ENCODE measurements at places on chromosomes 4 and X.

- no peak for DNase-seq
These were observed 19.1 kb downstream of the FGFRL1 start for GRCh38 chr4:1030559-1030958.

DNA sequence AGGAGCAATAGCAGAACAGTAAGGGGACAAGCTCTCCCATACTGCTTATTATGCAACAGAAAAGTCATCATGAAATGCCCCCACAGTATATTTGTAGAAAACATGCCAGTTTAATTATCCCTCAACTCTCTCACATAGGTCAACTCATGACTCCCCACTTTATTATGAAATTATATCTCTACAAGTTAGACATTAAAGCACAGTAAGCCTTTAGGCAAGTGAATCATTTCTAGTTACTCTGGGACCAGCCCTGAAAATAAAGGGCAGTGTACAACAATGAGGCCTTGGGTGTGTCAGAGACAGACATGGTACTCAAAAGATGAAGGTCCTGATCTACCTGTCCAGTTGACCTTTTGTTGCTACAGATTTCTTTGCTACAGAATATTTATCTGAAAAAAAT lies 191.9 kb downstream of the FBXW7 start:
- no peak for DNase-seq

DNA sequence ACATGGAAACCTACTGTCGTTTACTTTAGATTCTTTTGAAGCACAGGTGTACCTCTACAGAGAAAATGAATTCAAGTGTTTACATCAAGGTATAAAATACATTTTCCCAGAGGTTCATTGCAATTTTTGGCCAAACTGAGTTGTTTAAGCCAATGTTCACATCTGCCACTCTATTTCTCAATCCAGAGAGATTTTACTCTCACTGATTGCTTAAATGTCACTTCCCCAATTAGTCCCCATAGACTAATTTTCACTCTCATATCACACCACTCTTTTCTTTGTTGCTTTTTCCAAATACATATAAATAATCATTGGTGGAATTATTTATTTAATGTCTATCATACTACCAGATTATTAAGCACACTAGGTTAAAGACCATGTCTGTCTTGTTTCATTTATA lies 271.8 kb downstream of the PPP3CA start:
- no peak for DNase-seq

- DNase-seq: no peak
These were observed 8.7 kb upstream of the FGFRL1 start for GRCh38 chr4:1002631-1003251.

DNA sequence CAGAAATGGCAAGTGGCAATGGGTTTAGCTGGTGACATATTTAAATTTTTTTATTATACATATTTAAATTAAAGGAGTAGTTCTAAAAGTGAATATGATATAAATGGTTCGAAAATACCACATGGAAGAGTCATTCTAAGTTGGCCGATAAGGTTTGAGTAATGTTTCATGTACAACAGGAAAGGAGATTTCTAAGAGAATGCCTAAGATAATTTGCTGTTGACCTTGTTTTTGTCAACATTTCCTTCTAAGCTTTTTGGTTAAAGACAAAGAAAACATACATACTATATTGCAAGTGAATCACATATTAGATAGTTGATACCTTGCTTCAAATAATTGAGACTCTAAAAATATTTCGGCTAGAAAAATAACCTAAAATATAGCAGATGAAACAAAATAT lies 526.6 kb upstream of the SLIT2 start:
- DNase-seq: no peak

DNA sequence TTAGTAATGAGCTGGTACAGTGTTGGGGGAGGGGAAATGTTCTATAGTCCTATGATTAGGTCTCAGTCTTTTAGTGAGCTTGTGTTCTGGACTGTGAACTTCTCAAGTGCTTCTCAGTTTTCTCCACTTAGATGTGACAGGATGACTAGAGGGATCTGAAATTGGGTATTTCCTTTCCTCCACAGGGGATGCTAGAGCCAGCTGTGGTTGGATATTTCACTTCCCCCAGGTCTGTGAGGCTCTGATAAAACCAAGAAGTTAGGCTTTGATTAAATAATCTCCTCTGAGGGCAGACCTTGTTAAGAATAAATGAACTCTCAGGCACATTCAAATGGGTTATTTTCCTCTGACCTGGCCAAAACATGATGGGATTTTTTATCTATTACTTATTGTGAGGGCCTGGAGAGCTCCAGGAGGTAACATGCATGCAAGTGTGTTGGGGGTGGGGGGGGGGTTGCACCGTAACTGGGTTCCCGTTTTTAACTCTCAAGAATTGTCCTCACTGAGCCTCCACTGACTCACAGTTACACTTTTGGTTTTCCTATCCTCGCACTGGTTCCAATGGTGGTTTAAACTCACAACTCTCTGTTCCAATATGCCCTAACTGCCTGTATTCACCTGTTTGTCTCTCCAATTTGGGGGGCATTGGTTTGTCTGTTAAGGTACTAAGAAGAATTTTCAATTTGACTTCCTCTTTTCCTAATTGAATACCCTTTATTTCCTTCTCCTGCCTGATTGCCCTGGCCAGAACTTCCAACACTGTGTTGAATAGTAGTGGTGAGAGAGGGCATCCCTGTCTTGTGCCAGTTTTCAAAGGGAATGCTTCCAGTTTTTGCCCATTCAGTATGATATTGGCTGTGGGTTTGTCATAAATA lies 28.1 kb upstream of the GLRA3 start:
- DNase-seq: no peak

DNA sequence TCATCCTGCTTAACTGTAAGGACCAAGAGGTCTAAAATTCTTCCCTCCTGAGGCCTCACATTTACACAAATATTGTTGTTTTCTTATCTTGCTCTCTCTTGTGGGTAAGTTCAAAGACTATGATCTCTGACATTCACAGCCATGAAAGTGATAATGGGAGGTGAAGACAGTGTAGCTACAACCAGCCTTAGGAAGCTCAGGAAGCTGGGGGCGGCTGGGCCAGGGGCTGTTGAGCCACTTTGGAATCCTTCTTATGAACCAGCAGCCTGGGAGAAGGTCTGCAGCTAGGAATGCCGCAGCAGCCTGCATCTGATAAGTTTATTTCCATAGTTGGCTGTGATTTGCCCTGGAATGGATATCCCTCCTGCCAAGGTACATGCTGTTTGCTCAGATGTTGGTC lies 316.2 kb downstream of the STIM2 start:
- DNase-seq: no peak

DNA sequence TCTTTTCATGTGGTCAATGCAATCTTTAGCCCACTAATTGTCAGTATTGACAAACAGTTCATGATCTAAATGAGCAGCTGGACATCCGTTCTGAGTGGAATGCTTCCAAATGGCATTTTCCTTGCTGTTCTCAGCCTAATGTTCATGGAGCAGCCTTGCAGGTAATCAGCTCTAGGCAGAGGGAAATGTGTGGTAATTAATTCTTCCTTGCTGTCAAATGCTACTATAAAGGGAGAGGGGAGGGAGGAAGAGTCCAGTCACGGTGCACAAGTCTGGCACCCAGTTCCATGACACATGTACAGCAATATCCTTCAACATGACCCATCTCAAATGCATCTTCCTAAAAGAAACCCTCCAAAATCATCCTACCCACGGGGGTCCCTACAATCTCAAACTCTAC lies 88.5 kb downstream of the LDB2 start:
- DNase-seq: no peak

GRCh38 chr4:38670939-38671591 lies 7.1 kb downstream of the KLF3 start:
- peak; percentile 23 for DNase-seq

DNA sequence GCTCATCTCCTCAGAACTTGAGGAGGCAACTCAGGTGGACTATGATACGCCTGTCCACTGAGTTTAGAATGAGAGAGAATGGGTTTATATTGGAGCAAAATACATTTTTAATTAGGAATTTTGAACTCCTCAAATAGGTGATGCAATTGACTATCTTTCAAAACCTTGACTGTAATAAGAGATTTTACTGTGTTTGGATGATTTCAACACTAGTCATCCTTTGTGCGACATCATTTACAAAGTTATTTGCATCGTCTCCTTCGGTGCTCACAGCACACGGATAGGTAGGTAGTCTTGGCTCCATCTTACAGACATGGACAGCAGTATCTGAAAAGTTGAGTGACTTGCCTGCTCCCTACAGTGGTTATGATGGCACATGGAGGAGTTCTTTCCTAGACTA lies 67.0 kb downstream of the AASDH start:
- no peak for DNase-seq
